Fibroblast of skin of back (primary cell): ENCODE measurements at places on chromosomes 1 and 21.

- peak; percentile 8 for DNase-seq
Measured at GRCh38 chr1:247118946-247119446, 14.8 kb upstream of the ZNF669 start.

DNA sequence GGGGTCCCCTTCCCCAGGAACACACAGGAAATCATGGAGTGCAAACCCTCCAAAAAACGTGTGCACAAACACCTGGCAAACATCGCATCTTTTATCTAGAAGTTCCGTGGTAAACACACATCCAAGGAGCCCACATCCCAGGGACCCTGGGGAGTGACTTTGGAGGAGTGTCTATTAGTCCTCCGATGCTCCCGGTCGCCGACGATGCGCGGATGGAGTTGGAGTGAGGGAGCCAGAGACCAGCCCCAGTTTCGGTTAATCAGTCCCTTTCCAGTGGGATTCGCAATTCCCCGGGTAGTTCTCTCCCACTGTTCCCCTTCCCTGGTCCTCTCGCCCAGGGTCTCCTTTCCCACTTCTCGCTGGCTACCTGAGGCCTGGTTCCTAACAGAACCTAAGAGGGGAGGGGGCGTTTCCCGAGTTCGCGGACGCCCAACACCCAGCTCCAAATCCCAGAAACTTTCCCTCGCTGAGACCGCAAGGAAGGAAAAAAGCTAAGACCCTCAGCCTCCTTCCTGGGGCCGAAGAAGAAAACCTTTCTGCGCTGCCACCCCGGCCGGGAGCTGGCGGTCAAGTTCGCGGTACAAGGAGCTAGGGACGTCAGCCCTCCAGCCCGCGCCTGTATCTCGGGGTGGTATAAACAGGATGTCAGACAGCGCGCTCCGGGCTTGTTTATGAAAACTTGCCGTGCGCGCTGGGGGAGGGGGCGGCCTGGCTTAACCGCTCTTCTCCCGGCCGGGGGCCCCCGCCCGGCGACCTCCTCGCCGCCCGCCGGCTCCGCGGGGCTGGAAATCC is 787 bp downstream of the JAK1 start:
- peak; percentile 58 for DNase-seq

GRCh38 chr1:164824542-164824941 is 265.6 kb downstream of the PBX1 start:
- DNase-seq: no peak

DNA sequence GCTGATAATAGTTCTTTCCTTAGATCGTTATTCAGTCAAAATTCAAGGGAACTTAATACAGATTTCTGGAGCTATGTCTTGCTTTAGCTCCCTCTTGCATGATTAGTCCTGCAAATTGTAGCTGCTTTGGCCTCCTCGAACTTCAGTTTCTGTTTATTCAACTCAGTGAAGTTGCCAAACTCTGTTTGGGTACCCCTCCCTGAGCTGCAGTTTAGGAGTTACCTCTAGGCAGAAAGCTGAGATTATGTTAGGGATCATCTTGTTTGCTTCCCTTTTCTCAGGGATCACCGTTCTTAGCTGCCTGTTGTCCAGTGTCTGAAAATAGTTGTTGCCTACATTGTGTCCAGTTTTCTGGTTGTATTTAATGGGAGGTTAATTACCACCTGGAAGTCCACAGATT is 43.5 kb downstream of the SNX27 start:
- no peak for DNase-seq

DNA sequence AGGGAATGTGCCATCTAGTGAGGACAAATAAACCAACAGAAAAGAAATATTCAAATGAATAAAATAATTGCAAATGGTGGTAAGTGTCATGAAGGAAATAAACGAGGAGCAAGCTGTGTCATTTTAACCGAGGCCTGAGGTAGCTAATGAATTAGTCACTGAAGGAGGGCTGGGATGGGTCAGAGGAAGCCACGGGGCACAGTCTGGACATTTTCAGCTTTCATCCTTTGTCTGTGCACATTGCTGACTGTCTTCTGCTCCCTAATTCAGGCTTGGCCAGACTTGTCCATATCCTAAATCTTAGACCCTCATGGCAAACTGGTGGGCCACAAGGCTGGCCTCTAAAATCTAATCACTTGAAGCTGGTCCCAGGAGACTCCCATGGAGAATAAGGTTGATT is 138.4 kb downstream of the RHOU start:
- no peak for DNase-seq

DNA sequence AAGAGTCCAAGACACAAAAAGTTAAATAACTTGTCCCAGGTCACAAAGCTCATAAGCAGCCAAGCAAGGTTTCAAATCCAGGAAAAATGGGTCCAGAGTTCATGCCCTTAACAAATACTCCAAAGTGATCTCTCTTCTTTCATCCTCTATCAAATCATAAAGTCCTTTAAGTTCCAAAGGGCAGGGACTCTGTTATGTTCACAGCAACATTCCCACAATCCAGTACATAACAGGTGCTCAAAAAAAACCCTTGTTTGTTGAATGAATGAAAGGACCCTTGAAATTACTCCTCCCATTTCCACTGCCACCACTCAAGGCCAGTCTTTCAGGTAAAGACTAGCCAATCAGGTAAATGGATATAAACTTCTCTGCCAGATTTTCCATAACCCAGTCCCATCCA is 2.7 kb downstream of the ABL2 start:
- DNase-seq: no peak

DNA sequence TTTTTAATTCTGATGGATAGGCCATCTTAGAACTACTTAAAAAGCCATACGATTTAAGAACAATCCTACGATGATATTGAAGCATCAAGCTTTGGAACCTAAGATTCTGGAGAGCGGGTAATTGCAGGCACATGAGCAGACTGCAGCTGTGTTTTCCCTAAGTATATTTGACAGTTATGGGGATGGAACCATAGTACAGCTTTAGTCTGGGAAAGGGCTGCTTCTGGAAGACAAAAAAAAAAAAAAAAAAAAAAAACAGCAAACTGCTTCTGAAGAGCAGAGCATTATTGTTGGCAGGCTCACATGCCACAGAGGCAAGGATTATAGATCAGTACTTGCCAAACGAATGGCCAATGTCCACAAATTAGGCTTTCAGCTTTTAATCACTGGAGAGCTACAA is 1618.7 kb downstream of the AMY1C start:
- no peak for DNase-seq
